ENCODE measurements at places on chromosomes 2 and 18.

DNA sequence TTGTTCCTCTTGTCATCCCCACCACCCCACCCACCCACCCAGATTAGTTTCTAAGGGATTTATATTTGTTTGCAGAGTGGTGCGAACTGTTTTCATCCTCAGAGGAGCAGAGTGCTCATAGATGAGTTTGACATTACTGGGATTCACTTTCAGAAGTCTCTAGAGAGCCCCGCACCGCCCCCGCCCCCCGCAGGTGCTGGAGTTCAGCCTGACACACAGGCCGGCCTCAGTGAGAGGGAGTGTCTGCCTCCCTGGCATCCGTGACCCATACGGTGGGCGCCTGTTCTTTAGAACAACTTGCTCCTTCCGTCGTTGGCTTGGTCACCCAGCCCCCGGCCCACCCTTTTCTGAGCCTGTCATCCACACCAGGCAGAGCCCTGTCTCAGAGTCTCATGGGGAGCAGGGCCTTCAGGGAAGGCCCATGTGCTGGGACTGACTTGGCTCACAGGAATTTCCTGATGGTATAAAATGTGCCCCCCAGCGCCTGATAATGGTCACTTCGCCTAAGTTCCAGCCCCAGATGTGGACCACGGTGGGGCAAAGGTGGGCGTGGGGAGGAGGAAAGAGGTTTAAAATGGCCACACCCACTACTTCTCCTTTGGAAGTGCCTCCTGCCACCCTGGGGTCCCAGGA lies 44.3 kb downstream of the HPCAL1 start:
- DNase-seq = no peak

- no peak for DNase-seq
These were observed 16.0 kb upstream of the TNP1 start for GRCh38 chr2:216875862-216876261.

GRCh38 chr18:26419746-26420145 lies 128.6 kb downstream of the KCTD1 start:
- DNase-seq = no peak

GRCh38 chr2:206257350-206257749 lies 17.1 kb upstream of the ZDBF2 start:
- DNase-seq = no peak

DNA sequence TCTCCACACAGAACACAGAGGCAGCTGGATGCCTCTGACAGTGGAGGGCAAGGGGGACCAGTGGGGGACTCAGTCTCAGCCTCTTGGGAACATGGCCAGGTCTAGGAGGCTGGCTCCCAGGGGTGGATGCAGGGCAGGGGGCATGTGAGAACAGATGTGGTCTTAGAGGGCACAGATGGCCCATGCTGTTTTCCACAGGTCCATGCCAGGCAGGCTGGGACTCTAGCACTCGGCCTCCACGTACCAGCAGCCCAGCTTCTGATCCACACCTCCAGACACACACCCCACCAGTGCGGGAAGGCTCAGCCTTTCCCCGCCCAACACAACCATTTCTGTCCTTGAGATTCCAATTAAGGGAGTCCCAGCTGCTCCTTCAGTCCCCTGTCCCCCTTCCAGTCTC lies 42.4 kb downstream of the TNS1 start:
- DNase-seq = no peak

DNA sequence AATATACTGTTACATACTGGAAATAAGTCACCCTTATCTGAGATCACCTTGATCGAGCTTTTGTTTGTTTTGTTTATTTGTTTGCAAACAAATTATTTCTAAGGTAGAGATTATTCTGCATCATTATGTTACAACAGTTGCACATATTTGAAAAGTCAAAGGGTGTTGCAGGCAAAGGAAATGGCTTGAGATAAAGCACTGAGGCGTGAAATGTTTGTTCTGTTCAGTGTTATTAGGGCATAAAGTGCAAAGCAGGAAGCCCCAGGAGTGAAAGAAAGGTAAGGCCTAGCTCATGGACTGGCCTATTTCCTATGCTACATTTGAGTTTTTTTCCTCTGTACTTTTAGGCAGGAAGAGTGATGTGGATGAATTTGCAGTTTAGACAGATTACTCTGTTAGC lies 1815.6 kb upstream of the LRRTM1 start:
- DNase-seq = no peak

GRCh38 chr2:206368933-206369569 lies 74.3 kb upstream of the ADAM23 start:
- no peak for DNase-seq

DNA sequence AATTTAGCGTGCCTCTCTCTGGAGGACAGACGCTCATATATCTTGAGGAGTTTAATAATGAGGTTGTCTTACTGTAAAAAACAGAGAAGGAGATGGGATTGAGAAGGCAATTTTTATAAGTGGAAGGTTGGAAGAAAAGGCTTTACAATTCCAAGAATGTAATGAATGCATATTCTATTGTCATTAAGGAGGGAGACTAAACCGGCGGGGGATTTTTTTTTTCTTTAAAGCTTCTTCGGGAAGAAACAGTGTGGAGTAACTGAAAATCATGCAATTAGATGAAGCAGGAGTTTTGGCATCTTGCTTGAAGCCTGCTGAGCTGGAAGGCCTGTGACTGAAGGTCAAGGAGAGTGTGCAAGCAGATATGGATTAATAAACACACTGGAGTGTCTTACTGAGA lies 124.4 kb downstream of the HRH4 start:
- no peak for DNase-seq

DNA sequence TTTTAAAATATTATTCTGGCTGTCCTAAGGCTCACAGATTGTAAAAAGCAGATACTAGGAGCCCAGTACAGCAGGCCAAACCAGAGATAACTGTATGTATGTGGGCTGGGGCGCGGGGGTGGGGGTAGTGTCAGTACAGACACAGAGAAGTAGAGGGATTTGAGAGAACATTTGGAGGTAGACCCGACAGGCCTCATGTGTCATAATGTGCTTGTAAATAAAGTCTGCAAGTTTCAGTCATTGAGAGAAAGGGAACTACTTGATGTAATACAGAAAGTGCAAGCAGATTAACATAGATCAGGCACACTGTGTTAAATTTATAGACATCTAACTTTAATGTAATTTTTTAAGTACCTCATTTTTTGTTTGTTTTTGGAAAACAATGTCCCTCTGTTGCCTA lies 7.4 kb upstream of the POLI start:
- DNase-seq = no peak

DNA sequence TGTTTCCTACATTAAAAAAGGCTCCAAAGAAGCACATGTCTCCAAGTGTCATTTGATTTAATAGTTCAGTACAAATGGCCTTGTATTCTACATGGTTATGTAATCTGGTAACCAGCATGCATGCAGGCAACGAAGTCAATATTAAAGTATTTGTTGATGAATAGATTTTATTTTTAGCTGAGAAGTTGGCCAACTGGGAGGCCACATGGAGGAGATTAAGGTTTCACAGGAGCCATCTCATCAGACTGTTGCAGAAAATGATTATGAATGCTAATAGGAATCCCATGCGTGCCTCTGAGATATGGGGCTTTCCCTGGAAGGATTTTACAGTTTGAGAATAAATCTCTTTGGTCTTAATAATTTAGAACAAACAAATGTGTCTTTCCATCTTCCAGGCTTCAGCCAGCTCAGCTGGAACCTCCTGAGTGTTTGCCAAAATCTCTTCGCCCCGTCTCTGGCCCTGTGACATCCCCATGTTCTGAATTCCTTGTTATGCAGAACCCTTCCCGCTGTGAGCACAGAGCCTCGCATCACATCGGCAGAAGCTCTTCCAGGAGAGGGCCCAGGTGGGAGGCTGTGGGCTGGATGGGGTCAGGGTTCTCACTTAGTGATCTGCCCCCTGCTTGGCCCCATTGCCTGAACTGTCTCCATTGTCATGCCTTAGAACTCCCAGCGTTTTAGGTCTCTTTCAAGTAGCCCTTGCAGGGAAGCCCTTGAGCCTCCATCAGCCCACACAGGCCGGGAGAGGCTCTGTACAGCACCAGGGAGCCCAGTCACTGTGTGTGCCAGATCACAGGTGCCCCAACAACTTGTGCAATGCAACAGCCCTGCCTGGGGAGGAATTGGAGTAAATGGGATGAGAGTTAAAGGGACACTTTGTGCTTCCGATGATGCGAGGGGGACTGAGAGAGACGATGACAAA lies 190.5 kb upstream of the TWIST2 start:
- DNase-seq = no peak

DNA sequence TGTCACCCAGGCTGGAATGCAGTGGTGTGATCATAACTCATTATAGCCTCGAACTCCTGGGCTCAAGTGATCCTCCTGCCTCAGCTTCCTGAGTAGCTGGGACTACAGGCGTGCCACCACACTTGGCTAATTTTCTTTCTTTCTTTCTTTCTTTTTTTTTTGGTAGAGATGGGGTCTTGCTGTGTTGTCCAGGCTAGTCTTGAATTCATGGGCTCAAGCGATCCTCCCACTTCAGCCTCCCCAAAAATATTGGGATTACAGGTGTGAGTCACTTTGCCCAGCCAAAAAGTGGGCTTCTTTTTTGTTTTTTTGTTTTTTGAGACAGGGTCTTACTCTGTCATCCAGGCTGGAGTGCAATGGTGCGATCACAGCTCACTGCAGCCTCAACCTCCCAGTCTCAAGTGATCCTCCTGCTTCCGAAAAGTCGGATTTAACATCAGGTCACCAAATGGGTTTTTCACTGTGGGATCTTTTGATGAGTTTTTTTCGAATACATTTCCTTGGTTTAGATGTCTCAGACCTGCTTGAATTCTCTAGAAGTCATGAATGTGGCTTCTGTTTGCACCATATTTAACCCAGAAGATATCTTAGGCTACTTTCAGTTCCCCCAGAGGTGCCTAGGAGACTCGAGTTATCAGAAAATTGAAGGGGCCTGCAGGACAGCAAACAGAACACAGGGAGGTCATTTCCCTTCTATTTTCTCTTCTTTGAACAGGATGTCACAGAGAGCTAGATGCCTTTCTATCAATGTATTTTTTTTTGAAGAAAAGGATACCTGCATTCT lies 8.9 kb downstream of the RAB31 start:
- no peak for DNase-seq

GRCh38 chr2:154173164-154173563 lies 301.4 kb downstream of the GALNT13 start:
- DNase-seq = no peak

GRCh38 chr18:7358989-7359726 lies 128.3 kb downstream of the LRRC30 start:
- no peak for DNase-seq

DNA sequence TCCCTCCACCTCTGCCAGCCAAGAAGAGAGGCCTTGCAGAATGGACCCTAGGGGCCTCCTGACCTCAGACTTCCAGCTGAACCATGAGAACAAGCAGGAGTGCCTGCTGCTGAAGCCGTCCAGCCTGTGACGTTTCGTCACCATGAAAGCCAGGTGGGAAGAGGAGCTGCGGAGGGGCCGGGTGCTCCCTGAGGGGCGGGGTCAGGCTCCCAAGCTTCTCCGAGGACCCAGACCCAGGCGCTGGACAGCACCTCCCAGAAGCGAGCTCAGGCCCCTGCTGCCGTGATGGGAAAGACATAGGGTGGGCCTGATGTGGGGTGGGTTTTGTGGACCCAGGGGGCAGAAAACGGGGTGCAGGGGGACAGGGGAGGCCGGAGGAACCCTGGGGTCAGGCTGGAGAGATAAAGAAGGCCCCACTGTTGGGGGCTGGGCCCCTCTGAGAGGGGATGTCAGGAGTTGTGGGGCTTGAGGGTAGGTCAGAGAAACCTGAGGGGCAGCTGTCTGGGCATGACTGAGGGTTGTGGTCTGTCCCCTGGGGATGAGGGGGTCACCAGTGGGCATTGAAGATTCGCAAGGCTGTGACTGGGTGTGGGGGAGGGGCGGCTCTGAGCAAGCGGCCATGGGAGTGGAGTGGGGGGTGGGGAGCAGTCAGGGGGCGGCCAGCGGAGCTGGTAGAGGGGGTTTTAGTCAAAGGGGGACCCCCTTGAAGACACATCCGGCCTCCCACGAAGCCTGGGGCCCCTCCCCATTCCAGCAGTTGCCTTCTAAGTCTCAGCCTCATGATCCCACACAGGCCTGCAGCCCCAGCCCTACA lies 73.4 kb upstream of the ODC1 start:
- DNase-seq = no peak

DNA sequence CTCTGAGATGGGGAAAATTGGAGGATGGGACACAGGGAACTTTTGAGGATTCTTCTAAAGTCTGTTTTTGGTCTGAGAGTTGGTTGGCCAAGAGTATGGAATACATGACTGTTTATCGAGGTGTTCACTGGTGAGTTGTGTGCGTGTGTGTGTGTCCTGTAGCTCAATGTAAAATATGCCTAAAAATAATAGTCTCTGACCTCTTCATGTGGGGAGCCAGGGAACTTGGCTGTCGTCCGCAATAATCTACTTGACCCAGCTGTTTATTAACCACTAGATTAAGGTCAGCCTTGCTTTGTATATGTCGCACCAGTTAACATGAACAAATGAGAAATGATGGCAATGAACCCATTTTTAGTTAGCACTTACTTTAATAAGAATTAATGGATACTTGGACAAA lies 177.5 kb upstream of the TPO start:
- DNase-seq = no peak
